ENCODE measurements at places on chromosomes 2 and 18.

DNA sequence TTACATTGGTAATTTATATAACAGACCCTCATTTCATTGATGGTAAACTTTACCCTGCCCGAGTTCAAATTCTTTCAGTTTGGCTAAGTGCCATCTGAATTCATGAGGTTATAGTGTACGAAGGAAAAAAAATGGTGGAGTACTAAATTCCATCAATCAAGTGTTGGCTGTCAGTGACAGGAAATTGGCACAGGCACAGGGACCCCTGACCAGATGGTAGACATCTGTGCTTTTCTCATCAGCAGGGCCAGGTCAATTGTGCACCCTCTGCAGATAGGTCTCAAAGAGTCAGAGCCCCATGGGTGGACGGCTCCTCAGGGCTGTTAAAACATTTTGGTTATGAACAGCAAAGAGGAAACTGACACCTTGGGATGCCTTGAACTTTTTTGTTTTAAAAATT, 439.2 kb downstream of the SETBP1 start:
- DNase-seq, result no peak

GRCh38 chr2:53877556-53877955, 17.8 kb upstream of the GPR75 start:
- DNase-seq, result no peak

- DNase-seq, result no peak
Measured at GRCh38 chr2:69517410-69517809, 80.2 kb upstream of the NFU1 start.

DNA sequence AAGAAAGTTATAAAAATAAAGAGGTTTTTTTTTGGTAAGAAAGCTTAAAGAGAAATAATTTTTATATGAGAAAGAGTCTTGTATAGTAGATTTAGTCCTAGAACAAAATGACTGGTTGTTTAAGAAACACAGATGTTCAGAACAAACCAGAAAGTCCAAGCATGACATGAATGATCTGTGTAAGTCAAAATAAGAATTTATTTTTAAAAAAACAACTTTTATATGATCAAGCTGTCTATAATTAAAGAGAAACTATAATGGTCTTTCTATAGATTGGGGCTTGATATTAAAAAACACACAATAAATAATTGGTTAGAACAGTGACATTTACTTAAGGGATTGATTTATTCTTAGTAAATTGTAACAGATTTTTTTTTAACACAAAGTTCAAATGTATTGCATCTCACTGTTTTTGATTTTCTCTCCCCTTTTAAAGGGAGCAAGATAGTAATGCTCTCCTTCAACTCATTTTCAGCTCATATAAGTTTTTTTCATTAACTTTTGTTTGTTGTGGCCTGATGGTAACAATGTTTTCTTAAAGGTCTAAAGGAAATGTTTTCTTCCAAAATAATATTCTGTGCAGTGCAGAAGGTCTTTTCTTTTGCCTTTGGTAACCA, 1256.8 kb downstream of the LRP1B start:
- DNase-seq, result no peak

DNA sequence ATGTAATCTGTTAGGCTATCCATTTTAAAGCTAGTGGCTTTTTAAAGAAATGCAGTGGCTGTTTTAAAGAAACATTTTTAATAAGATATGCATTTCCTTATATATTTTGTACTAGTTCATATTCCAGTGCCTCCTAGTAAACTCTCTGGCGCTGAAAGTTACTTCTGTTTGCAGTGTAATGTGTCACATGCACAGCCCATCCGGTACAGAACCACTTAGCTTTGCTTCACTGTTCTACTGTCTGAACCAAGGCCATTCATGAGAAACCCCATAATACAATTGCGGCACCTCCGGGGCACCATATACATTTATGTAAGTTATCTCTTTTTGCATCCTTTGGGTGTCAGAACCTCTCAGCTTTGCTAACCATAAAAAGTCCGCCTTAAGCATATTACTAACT, 114.6 kb upstream of the KCTD1 start:
- no peak for DNase-seq

GRCh38 chr2:19419211-19419880, 60.9 kb upstream of the OSR1 start:
- no peak for DNase-seq

GRCh38 chr2:215531284-215531683, 95.4 kb upstream of the FN1 start:
- DNase-seq, result no peak

DNA sequence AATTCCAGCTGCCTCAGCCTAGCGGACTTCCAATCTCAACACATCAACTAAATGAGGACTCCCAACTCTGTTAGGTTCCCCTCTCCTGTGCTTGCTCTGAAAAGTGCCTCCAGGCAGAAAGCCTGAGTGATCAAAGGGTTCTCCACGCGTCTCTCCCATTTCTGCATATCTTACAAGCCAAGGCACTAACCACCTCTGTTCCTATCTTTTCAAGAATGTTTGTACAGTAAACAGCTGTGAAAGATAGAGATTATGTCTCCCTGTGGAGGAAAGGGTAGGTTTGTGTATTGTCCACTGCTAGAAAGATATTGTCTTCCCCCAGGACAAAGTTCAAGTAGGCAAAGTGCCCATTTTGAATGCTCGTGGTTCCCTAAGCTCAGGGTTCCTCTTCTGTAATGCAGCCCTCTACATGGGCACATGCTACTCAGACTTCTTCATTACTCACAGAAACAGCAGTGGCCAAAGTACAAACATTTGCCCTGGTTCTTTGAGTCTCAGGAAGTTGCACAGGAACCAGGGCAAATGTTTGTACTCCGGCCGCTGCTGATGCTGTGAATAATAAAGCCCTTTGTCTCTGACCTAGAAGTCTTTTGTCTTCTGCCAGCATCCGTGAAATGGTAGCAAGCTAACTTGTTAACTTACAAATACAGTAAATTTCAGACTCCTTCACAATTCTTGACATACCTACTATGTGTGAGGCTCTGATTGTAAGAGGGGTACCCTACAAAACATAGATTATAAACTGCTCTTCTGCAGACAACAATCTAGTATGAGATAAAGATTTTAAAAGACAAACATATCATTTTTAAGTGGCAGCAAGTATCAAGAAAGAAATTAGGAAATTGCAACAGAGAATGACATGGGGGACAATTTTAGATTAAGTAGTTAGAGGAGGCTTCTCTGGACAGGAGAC, 44.5 kb downstream of the PKDCC start:
- no peak for DNase-seq

DNA sequence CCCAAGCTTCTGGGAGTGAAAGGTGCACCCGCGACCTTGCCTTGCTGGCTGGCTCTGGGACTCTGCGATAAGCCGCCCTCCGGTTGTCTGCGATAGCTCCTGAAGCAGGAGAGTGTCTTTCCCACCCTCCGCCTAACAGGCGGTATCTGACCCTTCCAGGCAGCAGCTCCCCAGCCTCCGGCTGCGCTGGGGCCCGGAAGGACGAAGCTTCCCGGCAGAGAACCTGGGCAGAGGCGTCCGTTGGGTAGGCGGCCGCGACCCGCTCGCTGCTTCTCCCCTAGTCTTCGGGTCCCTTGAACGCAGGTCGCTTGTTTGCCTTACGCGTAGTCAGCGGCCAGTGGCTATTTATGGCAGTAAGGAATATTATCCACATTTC, 446 bp upstream of the RHBDD1 start:
- DNase-seq, result peak; percentile 95

- DNase-seq, result no peak
Measured at GRCh38 chr2:75246441-75247167, 47.3 kb upstream of the TACR1 start.

- peak; percentile 38 for DNase-seq
Measured at GRCh38 chr2:237943395-237944094, 23.3 kb upstream of the UBE2F start.

GRCh38 chr2:70574618-70575017, 21.0 kb upstream of the TGFA start:
- no peak for DNase-seq

- no peak for DNase-seq
Measured at GRCh38 chr2:162887087-162887486, 48.5 kb upstream of the KCNH7 start.

GRCh38 chr2:109305490-109306167, 176.6 kb downstream of the SH3RF3 start:
- no peak for DNase-seq

DNA sequence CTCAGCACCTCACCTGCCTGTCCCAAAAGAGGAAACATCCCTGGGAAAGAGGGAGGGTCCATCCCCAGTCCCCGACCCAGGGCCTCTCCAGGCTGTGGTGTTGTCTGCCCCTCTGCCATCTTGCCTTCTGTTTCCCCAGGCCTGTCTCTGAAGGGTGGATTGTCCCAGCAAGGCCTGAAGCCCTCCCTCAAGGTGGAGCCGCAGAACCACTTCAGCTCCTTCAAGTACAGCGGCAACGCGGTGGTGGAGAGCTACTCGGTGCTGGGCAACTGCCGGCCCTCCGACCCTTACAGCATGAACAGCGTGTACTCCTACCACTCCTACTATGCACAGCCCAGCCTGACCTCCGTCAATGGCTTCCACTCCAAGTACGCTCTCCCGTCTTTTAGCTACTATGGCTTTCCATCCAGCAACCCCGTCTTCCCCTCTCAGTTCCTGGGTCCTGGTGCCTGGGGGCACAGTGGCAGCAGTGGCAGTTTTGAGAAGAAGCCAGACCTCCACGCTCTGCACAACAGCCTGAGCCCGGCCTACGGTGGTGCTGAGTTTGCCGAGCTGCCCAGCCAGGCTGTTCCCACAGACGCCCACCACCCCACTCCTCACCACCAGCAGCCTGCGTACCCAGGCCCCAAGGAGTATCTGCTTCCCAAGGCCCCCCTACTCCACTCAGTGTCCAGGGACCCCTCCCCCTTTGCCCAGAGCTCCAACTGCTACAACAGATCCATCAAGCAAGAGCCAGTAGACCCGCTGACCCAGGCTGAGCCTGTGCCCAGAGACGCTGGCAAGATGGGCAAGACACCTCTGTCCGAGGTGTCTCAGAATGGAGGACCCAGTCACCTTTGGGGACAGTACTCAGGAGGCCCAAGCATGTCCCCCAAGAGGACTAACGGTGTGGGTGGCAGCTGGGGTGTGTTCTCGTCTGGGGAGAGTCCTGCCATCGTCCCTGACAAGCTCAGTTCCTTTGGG, 47.2 kb downstream of the BOLA3 start:
- DNase-seq, result no peak

DNA sequence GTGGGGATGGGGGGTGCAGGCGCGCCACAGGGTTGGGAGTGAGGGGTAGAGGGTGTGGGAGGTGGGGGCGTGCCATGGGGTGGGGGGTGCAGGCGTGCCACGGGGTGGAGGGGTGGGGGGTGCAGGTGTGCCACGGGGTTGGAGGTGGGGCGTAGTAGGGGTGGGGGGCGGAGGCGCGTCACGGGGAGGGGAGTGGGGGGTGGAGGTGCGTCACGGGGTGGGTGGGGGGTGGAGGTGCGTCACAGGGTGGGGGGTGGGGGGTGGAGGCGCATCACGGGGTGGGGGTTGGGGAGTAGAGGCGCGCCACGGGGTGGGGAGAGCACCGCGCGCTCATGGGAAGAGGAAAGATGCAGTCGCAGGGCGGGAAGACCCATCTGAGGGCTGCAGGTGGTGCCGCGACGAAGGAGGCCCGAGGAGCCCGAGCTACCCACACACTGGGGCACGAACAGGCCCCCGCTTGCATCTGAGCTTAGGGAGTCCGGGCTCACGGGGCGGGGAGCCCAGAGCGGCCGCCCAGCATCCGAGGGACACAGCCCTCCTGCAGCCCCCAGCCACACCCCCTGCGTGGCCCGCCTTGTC, 37.5 kb downstream of the SNED1 start:
- DNase-seq, result no peak

- DNase-seq, result peak; percentile 54
Measured at GRCh38 chr2:73290049-73290839, 3.1 kb downstream of the EGR4 start.

DNA sequence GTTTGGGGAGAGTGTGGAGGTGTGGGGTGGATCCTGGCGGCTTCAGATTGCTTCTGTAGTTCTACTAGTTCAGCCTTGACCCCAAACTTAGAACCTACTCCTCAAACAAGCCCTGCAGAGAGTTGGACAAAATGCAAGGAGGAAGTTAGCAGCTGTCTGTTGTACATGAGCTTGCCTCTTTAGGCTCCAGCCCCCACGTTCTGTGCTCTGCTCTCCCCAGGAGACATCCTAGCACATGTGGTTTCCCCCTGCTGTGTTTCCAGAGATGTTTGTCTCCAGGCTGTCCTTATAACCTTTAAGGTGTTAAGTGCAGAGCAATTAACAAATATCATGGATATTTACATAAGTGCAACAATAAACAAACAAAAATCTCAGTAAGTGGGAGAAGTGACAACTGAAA, 111.1 kb downstream of the ACOXL start:
- no peak for DNase-seq

DNA sequence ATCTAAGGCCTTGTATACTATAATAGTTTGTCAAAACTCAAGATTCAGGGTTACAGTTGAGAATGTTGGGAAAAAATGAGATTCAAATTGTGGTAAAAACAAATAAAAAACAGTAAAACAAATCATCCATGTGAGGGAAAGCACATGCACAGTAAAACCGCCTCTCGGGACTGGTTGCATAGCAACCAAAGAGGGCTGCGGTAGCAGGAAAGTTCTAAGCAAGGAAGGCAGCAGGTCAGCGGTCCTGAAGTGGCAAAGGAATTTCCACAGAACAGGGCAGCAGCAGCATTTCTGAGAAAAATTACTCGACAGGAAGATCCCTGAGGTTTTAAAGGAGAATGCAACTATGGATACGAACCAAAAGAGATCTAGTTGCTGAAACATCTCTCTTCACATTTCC, 93.7 kb downstream of the DYNAP start:
- DNase-seq, result no peak

DNA sequence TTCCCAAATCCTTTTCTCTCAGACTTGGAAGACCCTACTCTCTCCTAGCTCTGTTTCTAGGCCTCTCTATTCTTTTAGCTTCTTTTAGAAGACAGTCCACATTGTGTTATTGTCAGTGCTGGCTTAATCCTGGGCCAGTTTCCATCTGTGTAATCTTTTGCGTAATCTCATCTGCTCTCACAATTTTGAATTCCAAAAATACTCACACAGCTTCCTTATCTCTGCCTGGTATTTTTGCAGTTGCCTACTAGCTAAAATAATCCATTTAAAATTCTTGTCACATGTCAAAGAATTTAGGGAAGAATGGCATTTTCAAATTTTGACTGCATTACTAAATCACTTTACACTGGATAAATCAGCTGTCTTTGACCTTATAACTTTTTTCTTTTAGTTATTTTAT, 200.6 kb upstream of the MEX3C start:
- no peak for DNase-seq

GRCh38 chr2:58860586-58860985, 619.5 kb upstream of the FANCL start:
- DNase-seq, result no peak

DNA sequence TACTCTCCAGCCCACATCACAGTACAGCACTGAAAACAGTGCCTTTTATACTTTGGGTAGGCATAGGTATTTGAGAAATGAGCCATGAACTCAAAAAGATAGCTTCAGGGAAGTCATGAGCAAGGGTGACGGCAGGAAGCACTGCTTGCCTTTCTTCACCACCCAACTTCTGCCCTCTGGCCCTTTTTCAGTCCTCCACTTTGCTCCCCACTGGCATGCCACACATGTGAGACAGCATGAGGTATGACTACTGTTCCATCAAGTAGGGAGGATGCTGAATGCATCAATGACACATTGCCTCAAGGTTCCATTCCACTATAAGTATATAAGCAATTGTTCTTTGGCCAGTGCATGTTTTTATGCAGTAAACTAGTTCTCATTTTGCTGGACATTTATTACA, 373.0 kb downstream of the NRXN1 start:
- DNase-seq, result no peak

GRCh38 chr2:79129804-79130203, 9.5 kb downstream of the REG1A start:
- DNase-seq, result no peak

GRCh38 chr2:203744091-203744490, 37.7 kb downstream of the CD28 start:
- DNase-seq, result no peak

Data from hematopoietic multipotent progenitor cell treated with erythropoietin and hydrocortisone succinate and interleukin-3 and kit ligand, for 8 days (in vitro differentiated cells).